NCI-H1694 (cell line): ENCODE measurements at places on chromosomes 7 and 10.

DNA sequence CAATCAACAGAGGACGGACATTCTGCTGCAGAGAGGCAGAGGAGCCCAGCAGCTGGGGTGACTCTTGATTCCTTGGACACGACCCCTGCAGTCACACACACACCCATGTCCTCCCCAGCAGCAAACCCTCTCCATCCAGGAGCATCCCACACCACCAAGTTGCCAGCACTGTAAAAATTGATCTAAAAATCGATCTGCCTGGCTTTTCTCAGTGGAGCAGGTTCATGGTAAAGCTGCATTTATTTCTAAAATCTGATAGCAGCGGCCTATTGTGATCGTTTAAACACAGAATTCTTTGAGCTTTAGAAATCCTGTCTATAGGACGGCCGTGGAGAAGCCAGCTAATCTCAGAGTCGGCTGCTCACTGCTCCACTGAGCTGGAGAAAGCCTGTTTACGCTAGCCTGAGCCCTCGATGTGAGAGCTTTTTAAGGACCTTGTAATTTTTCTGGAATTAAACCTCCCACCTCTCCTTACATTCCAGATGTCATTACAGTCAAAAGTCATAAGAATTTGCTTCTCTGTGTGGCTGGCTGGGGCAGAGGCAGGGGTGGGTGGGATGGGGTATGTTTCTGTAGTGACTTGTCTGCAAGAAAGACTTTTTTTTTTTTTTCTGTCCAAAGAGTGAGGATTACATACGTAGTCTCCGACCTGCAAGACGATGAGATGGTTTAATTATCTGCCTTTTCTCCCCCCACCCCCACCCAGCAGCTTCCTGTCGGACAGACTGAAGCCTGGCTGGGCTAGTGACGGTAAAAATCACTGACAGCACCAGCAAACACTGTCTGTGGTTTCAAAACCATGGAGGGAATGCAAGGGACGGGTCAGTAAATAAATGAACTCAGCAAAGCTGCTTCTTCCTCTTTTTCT, 31.6 kb downstream of the TRIM8 start:
- DNase-seq = no peak

DNA sequence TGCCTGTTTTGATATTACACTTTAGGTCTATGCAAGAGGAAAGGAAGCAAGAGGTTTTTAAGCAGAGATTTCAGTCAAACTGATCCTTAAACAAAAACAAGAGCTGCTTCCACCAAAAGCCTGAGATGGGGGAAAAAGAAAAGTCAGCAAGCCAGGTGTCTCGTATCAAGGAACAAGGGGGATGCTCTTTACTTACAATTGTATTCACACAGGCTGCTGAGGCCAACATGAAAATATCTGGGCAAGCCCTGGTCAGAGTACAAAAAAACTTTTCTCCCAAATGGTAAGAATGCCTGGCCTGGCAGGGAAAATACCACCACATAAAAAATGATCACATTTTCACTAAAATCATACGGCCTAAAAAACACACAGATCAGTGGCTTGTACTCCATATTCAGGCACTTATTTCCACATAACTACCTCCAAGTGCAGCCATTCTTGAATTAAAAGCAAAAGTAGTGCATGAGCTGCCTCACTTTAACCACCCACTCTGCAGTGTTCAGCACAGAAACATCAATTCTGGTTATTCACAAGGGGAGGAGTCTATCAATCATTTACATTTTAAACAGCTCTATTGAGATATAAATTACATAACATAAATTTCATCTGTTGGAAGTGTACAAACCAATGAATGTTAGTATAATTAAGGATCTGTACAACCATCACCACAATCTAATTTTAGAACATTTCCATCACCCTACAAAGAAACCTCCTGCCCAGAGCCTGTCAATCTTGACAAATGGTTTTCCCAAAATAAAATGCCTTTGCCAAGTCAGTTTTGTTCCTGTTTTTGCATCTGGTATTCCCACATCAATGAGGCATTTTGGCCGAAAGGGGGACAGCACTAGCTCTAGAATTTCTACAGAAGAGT, 70.2 kb downstream of the GRB10 start:
- no peak for DNase-seq

GRCh38 chr10:52208365-52208764, 105.7 kb upstream of the DKK1 start:
- DNase-seq = no peak

- no peak for DNase-seq
Measured at GRCh38 chr10:71271662-71272055, 47.4 kb upstream of the SLC29A3 start.

DNA sequence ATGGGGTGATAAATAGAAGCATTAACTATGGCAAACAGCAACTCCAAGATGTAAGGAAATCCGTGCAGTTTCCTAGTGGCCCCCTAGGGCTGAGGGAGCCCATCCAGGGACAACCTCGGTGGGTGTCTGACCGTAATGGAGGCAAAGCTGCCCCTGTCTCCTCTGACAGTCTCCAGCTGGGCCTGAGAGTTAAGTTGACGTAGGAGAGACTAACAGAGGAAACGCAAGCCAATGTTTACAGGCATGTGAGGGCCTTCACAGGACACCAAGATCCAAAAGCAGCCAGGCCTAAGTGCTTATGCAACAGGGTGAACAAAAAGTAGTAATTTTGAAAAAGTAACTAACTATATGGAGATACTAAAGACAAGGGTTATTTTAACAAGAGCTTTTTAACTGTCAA, 330.0 kb upstream of the C7orf33 start:
- DNase-seq = no peak

GRCh38 chr10:33291053-33291592, 43.3 kb downstream of the NRP1 start:
- no peak for DNase-seq

DNA sequence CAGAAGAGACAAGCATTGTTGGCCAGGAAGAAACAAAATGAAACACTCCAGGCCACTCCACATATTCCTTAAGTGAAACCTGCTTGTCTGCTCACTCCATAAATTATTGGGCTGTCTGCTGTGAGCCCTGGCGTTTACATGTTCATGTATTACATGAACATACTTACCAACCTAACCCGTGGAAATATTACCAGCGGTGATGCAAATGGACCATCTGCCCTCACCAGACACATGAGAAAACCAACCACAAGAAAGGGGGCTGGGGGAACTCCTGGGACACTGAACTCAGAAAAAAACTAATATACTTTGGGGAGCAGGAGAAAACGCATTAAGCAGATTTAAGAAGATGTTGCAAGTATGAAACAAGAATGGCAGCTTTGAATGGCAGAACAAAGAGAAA, 731.2 kb upstream of the IGFBP3 start:
- DNase-seq = no peak
